GM04504 (cell line): ENCODE measurements at places on chromosomes 12 and 14.

GRCh38 chr14:21025371-21026273 lies 761 bp upstream of the NDRG2 start:
- no peak for DNase-seq

DNA sequence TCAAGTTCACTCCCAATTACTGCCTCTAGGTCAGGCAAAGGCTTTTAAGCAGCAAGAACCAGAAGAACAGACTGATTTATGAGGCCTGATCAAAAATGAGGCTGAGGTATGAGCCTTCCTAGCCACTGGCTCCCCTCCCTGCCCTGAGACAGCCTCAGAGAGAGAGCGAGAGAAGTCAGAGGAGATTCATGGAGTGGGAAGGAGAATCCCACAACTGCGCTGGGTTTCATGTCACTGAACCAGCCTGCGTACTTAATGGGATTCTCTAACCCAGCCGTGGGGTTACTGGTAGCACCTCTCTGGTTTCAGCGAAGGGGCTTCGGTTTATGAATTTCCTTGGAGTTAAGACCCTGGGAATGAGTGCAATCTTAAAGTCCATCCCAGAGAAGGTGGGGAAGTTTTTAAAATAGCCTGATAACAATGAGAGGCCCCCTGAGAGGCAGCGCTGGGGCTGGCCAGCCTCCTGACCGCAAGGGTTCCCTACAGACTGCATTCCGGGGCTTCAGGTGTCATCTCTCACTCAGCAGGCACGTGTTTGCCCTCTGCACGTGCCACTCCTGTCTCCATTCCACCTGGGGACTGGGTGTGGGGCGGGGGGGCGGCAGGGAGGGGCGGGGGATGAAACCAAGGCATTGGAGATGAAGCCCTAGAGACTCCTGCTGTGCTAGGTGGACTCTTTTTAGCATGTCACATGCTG lies 6.1 kb upstream of the GPRC5A start:
- no peak for DNase-seq

DNA sequence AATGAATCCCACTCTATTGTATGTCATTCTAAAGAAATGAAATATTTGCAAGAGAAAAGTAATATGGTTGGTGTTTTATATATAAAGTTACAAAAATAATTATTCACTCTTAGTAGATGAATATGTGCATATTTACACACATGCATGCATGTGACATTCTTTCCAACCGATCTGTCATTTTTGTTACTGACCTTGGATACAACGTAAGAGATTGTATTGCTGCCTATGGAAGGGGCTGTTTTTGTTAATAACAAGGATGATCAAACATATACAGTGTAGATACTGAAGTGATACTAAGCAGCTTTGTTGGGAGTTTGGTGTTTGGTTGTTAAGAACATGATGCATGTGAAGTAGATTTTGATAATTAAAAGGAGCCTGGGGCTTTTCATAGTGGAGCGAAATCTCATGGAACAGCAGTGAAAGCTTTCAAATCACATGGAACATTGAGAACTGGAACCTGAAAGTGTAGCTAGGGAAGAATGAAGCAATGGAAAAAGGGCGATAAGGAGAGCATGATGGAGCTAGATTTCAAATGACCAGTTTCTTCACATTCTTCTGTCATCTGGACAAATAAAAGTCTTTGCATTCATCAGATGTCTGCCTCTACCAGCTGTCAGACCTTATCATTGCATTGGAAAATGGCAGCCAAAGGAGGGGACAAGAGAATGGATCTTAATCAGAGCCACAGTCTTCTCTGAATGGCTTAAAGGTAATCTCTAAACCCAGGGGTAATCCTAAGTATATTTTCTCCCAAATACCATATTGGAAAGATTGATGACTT lies 10.0 kb downstream of the BORCS5 start:
- no peak for DNase-seq

- DNase-seq, result no peak
Observed at GRCh38 chr12:92859650-92860386, 69.3 kb downstream of the EEA1 start.

GRCh38 chr14:101135796-101136742 lies 232.5 kb upstream of the RTL1 start:
- DNase-seq, result no peak

GRCh38 chr14:34966413-34966812 lies 16.4 kb upstream of the SRP54 start:
- DNase-seq, result no peak

- DNase-seq, result no peak
Observed at GRCh38 chr14:72975770-72976169, 49.5 kb downstream of the DCAF4 start.

DNA sequence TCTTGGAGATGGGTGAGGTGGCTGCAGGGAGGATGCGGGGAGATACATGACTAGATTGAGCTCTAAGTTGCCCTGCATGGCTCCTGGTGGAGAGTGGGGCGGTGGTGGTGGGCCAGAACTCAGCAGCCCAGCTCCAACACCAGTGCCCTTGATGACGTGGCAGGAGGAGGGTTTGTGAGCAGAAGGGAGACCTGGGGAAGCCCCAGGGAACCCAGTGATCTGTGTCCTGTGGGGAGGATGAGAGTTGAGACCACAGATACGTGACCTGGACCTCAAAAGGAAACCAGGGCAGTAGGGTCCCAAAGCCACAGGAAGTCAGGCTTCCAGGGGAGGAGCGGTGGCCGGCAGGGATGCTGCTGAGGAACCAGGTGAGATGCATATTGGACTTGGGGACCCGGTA lies 989.1 kb upstream of the TMEM132C start:
- no peak for DNase-seq

DNA sequence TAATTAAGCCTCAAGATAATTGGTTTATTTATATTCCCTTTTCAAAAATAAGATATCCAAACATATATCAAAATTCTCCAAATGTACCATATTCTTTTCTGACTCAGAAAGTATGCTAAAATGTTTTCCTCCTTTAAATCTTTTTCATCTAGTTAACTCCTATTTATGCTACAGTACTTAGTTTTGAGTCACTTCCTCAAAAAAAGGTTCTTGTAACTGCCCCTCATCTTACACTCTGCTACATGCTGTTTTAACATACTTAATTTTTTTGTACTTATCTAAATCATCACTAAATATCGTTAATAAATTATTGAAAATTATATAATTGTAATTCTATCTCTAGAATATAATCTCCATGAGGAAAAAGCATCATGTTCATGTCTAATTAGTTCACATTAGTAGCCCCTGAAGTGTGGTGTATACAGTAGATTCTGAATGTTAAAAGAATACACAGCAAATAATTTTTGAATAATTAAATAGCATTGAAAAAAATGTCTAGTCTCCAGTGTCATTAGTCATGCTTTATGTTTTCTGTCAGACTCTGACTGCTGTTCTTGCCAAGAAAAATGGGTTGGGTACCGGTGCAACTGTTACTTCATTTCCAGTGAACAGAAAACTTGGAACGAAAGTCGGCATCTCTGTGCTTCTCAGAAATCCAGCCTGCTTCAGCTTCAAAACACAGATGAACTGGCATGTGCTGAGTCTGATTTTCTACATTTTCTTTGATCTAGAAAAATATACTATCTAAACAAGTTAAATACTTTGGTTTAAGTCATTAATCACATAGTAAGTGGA lies 3.5 kb downstream of the KLRD1 start:
- DNase-seq, result no peak

DNA sequence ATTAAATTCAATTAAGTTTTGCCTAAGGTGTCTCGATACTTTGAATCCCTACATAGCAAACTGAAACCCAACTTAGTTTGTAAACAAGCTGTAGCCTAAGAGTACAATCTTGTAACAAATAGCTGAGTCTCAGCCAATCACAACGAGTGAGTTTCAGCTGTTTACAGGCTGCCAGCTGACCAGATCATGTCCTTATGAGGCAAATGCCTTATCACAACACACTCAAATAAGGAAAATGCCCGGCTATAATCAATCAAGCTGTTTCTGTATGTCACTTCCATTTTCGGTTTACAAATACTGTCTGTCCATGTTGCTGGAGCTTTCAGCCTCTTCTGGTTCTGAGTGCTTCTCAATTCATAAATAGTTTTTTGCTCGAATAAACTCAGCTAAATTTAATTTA lies 943.8 kb downstream of the SLC16A7 start:
- no peak for DNase-seq

GRCh38 chr14:90299408-90299807 lies 32.3 kb downstream of the NRDE2 start:
- DNase-seq, result no peak

- DNase-seq, result no peak
Observed at GRCh38 chr14:104403421-104404220, 175.9 kb upstream of the C14orf180 start.

DNA sequence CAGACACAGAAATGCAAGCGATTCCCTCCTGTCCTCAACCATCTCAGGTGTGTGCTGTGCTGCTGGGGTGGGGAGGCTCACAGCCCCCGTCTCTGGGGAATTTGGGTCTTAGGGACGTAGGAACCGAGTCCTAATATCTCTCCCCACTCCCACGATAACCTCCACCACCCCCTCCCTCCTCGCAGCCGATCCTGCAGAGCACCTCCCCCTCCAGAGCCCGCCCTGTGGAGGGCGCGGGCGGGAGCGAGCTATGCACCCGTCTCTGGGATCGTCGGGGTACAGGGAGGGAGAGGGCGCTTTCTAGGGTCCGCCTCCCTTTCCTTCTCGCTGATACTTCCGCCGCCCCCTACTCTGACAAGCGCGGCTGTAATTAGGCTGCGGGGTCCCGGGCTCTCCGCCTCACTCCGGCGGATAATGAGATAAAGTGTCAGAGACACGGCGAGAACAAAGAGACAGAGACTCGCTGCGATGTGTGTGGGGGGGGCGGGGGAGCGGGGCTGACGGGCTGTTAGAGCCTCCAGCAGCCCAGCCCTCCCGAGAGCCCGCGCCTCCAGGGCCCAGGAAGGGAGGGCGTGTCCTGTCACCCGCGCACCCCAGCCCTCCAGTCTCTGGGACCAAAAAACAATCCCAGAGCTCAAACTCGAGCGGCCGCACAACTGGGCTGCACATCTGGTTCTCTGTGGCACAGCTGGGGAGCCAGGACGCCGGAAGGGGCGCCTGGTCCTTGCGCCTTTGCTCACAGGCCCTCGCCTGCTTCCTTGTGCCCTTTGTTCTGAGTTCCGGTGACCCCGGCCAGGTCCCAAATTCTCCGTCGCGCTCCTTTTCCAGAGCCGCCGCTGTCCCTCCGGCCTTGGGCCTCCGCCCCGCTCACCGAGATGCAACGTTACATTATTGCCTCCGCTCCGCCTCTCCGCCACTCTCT lies 8.7 kb downstream of the SHMT2 start:
- no peak for DNase-seq

DNA sequence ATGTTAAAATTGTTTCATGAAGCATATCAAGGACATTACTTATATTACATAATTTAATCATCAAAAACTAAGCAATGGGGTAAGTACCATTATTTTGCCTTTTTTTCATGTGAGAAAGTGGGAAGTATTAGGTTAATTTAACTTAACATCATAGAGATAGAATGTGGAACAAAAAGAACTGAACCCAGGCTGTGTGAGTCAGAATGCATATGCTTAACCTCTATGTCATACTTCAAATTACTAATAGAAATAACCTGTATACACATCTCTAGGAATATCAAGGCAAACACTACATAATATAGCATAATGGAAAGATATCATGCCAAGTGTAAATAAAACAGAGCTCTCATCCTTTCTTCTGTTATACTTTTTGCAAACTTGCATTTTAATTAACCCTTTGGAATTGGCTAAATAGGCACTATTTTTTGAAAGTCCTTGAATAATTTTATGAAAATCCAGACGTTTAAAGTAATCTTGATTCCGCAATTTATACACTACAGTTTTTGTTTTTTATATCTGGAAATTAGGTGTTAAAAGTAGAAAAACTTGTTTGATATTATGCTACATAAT lies 777.7 kb downstream of the SLC6A15 start:
- no peak for DNase-seq

- no peak for DNase-seq
Observed at GRCh38 chr12:6437586-6437985, 7.2 kb upstream of the CD27 start.

- DNase-seq, result no peak
Observed at GRCh38 chr14:50399251-50400032, 2.8 kb upstream of the CDKL1 start.

- DNase-seq, result no peak
Observed at GRCh38 chr14:29351996-29352705, 575.5 kb downstream of the PRKD1 start.

GRCh38 chr14:56147449-56147848 lies 29.2 kb downstream of the PELI2 start:
- no peak for DNase-seq

DNA sequence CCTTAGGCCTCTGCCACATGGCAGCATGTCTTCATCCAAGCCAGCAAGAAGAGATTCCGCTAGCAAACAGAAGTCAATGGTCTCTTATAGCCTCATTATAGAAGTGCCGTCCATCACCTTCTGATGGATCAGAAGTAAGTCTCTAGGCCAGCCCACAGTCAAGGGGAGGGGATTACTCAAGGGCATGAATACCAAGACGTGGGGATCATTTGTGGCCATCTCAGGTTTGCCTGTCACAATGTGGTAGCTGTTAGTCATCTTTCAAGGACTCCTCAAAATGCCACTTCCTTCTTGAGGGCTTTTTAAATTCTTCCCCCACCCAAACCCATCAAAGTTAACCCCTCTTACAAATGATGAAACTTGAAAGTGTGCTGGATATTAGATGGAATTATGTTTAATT lies 8.1 kb upstream of the ADCY6 start:
- no peak for DNase-seq

GRCh38 chr12:122096591-122097149 lies 18.1 kb downstream of the MLXIP start:
- DNase-seq, result no peak

GRCh38 chr12:103494734-103495468 lies 867 bp downstream of the C12orf42 start:
- no peak for DNase-seq

- no peak for DNase-seq
Observed at GRCh38 chr12:76413121-76413520, 64.9 kb upstream of the BBS10 start.

- peak; percentile 55 for DNase-seq
Observed at GRCh38 chr14:67674480-67675218, at the start of gene VTI1B. TSS of gene VTI1B (minus strand) at chr14:67674632. CDS start at chr14:67674489, 143 bp downstream.

DNA sequence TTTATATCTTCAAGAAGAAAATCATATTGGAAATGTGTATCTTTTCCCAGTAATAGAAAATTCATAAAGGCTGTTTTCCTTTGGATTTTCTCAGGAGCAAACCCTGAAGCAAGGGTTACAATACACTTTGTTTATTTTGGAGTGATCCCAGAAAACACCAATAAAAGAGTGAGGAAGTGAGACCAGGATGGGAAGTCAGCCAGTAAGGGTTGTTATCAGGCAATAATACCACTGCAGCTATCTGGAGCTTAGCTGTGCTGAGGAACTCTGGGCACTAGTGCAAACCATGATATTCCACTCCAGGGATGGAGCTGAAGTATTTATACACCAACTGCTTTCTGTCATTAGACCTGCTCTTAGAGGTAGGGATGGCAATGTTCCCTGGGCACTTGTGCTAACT lies 1002.3 kb downstream of the FLRT2 start:
- no peak for DNase-seq

DNA sequence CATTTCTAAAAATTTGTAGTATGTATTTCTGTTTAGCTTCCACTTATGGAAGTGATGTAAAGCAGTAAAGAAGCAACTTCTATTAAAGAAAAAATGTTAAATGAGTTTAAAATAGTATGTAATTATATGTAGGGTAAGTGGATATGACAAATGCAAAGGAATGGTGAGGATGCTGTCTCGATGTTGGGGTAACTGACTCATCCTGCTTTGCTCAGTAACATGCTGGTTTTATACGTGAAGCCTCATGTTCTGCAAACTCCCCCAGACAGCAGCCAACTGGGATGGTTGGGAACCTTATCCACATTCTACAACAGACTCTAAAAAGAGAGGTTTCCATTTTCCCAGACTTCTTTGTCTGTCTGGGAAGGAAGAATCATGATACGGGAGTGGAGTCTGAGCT lies 1006.4 kb upstream of the TMEM132C start:
- no peak for DNase-seq
